Liver (tissue), 10 donors: ENCODE measurements at places on chromosomes 6 and 20. TPM values are rescaled to one million over a fixed set of nuclear protein-coding genes. Genes with fewer than 3 reads are reported as not detected.

- no peak for DNase-seq
Observed at GRCh38 chr20:18377896-18378481, 88.8 kb downstream of the DZANK1 start.

The MLN gene
- not detected for polyA plus RNA-seq

The ASIP gene
- polyA plus RNA-seq: 0.62 TPM

The PDYN gene
- not detected for polyA plus RNA-seq

The MANEA gene
- 21.3 TPM for polyA plus RNA-seq

DNA sequence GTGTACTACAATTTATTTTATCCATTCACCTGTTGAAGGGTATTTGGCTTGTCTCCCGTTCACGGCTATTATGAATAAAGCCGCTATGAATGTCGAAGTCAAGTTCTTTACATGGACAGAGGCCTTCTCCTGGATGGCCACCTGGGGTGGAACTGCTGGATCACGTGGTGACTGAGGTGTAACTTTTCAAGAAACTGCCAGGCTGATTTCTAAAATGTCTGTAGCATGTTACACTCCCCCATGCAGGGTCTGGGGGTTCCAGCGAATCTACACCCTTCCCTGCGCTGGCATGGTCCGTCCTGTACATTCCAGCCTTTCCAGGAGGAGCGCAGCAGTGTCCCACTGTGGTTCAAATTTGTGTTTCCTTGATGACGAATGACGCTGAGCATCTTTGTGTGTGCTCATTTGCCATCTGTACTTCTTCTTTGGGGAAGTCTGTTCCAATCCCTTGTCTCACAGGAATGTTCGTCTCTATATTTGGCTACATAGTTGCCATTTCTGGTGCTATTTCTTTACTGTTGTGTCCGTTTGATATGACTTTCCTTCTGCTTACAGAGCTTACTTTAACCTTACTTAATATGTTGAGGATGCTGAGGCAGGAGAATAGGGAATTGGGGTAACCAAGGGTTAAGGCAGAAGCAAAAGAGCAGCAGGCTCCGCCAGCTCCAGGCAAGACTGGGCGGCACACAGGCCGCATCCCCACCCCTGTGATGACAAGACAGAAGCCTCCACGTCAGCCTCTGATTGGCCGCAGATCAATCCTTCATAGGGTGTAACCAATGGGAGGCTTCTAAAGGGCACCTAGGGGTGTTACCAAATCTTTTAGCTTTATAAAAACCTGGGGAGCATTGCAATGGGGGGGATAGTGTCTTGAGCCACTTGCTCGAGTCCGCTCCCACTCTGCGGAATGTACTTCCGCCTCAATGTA is 106.6 kb downstream of the TAF4 start:
- DNase-seq: no peak

DNA sequence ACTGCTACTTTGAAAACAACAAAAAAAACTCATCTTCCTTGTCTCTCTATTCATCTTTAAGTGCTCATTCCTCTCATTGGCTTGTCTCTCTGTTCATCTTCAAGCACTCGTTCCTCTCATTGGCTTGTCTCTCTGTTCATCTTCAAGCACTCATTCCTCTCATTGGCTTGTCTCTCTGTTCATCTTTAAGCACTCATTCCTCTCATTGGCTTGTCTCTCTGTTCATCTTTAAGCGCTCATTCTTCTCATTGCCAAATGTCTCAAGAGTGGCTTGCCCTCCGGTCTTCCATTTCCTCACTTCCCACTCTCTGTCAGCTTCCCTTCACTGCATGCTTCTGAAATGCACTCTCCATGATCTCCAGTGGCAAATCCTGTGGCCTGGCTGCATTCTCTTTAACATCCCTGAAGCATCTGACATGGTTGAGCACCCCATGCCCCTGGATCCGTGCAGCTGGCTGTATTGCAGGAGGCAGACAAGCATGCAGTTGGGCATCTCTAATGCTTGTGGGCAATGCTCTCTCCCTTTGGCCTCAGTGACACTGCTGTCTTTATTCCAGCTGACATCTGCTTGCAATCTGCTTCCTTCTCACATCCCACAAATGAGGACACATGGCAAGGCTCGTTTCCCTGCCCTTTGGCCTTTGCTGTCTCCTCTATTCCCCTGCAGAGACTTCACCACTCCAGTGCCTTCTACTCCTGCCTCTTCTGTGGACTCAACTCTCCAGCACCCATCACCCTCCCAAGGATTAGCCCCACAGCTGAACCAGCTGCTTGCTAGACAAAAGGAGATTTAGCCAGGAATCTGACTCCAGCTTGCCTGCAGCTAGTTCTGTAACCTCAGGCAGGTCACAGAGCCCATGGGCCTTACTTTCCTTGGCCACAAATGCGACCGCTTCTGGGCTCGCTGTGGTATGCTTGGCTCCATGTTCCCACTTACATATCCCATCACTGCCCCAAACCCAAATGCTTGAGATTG is 143.2 kb upstream of the SNX9 start:
- DNase-seq: no peak

- no peak for DNase-seq
Observed at GRCh38 chr6:159031846-159032245, 12.9 kb downstream of the TAGAP start.

DNA sequence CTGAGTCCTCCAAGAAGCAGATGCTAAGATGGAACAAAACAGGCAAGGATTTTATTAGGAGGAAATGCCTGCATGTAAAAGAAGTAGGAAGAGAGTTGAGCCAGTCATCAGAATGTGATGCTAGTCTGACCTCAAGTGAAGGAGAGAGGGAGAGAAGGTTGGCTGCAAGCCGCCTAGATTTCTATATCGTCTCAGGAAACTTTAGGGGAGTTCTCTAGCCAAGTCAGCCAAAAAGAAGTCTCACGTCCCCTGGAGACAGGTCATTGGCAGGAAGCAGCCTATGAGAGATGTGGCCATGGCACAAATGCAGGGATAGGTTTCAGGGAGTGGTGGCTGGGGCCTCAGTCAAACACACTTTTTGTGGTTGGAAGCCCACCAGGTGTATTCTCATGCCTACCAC is 378.0 kb downstream of the CD109 start:
- DNase-seq: no peak

The TTBK1 gene
- polyA plus RNA-seq: 0.70 TPM

GRCh38 chr6:30875244-30876038 is 8.9 kb upstream of the DDR1 start:
- no peak for DNase-seq

- DNase-seq: no peak
Observed at GRCh38 chr20:18926965-18927364, 113.4 kb downstream of the SCP2D1 start.

- no peak for DNase-seq
Observed at GRCh38 chr6:157879034-157879872, 56.2 kb downstream of the SNX9 start.

DNA sequence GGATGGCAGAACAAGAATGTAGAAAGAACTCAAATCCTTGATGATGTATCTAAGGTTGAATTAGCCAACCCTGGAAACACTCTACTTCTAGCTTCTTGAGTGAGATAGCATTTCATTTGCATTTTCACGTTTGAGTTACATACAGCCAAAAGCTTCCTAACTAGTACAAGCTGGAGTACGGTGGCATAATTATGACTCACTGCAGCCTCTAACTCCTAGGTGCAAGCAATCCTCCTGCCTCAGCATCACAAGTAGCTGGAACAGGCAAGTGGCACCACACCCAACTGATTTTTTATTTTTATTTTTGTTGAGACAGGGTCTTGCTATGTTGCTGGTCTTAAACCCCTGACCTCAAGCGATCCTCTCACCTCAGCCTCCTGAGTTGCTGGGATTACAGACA is 36.5 kb upstream of the STK35 start:
- no peak for DNase-seq

GRCh38 chr20:38001981-38002380 is 31.3 kb downstream of the TTI1 start:
- no peak for DNase-seq

The ANGPT4 gene
- 0.07 TPM for polyA plus RNA-seq

DNA sequence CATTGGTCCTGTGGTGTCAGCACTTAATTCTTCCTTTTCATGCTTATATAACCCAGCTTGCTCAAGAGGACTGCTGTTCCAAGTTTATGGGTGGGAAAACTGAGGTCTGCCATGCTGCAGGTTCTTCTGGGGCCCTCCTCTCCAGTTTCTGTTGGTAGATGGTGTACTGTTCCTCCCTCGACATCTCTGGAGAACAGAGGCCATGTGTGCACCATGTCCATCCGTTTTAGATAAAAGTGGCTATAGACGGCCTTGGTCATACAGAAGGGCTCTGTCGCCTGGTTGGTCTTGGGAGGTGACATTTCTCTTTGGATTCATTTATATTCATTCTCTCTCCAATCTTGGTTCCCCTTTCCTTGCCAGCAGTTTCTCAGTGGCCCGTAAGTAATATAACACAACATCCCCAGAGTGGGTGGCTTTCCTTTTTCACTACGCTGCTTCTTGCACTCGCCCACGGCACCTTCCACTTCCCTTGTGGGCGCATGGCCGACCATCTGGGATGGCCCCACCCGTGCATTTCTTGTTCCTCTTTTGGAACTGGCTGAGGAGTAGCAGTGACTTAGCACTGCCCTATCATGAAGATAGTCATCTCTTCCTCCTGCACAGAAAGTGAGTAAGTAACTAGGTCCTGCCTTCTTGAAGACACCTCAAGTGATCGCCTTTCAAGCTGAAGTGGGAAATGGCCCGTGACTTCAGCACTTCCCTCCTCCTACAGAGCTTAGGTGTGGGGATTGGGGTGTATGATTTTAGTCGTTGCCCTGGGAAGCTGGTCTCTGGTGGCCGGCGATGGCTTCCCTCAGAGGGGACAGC is 94.2 kb downstream of the RREB1 start:
- peak; percentile 60 for DNase-seq

DNA sequence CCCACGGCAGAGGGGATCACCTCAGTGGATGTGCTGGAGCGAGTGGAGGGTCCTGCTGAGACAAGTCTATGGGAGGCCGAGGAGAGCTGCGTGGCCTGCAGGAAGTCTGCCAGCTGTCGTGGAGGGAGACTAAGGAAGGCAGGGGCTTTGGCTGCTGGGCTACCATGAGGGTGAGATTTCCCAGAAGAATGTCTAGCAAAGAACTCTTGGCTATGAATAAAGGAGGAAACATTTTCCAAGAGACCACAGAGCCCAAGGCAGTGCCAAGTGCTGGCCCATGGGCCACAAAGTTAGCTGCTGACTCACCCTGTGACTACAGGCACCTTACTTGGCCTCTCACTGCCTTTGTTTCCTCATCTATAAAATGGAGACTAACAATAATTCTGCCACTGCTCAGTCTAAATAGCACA is 73.4 kb downstream of the PRDM1 start:
- no peak for DNase-seq

The ULBP3 gene
- 0.88 TPM for polyA plus RNA-seq

DNA sequence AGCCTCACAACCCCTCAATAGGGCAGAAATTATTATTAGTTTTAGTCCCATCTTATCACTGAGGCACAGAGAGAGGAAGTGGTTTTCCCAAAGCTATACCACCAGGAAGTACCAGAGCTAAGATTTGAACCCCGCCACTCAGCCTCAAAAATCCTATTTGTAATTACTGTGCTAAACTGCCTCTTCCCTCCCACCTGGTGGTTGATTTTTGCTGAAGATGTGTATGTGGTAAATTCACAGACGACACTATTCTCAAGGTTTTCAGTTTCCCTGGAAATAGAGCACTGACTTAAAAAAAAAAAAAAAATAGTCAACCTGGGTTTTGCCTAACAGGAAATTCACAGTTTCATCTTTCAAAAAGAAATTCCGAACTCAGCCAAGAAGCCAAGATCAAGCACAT is 57.9 kb downstream of the TSHZ2 start:
- no peak for DNase-seq

DNA sequence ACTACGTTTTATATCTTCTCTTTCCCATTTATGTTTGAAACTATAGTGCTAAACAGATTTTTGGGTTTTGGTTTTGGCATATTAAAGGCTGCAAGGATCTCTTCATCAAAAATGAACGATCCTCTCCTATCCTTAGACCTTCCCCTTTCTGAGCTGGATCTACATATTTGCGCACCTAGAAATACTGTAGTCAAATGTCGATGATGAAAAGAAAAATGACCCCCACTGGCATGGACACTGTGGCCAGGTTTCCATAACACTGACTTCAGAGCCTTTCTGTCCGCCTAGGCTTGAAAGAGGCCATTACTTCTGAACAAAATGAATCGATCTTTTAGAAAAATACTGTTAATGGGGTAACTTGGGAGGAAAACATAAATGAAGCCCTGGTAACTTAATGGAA is 5.8 kb downstream of the FLRT3 start:
- DNase-seq: no peak

The LGSN gene
- 0.19 TPM for polyA plus RNA-seq

The CLPSL1 gene
- polyA plus RNA-seq: not detected

DNA sequence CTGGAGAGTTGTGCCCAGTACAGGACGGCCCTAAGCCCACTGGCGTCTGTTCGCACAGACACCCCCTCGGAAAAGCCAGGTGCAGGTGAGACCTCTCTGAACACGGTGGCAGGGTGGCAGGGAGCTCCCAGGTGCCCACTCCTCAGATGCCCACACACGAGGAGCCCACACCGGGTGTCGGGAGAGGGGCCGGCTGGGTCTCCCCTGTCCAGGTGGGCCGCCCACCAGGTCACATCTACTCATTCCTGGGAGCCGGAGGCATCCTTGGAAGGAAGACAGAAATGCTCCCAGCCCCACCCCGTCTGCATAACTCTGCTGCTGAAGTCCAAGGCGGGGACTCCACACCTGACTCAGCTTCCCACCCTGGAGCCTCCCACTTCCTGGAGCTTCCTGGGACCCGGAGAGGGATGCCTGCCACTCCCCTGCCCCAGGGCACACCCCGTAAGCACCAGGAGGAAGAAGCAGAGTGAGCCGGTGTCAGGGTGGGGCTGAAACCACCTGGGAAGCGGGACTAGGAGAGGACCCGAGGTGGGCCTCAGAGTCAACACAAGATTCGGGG is 2.5 kb downstream of the SRMS start:
- DNase-seq: no peak

GRCh38 chr6:135906972-135907465 is 55.5 kb downstream of the PDE7B start:
- DNase-seq: no peak

GRCh38 chr6:168032005-168032760 is 34.7 kb downstream of the KIF25 start:
- no peak for DNase-seq

The C6orf118 gene
- polyA plus RNA-seq: not detected

- no peak for DNase-seq
Observed at GRCh38 chr20:7773511-7773910, 166.7 kb downstream of the HAO1 start.

The PDRG1 gene
- polyA plus RNA-seq: 8.0 TPM

DNA sequence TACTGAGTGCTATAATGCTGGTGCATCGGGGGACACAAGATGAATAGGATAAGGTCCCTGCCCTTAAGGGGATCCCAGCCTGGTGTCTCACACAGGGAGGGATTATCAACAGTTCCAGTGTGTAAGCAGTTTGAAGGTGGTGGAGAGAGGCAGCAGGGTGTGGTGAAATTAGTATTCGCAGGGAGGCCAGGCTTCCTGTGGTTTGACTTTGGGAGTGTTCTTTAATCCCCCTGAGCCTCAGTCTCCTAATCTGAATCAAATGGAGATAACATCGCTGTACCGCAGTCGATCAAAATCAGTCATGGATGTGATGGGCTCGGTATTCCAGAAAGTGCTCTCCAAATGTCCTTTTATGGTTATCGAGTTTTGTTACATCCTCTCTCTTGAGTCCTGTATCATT is 288.1 kb upstream of the SUPT3H start:
- no peak for DNase-seq

The LPA gene
- polyA plus RNA-seq: 13.1 TPM

The NKAIN4 gene
- polyA plus RNA-seq: not detected
